NCI-H1436 treated with DMSO at 0.1 percent for 48 hours (cell line): ENCODE measurements at places on chromosomes 7 and 10.

DNA sequence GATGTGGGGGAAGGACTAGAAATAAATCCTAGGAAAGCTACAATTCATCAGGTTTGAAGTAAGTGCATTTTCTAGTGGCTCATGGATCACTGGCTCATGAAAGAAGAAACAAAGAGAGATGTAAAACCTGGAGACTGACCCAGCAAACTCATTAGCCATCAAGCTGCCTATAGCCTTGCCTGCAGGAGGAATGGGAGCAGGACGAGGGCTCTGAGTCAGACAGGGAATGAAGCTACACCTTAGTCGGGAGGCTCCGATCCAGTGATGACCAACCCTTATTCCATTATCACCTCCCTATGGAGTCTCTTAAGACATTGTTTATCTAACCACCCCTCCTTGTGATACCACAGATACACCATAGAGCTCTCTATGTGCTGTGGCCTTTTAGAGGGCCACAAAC, 112.5 kb upstream of the WDR11 start:
- no peak for DNase-seq

- DNase-seq, result peak; percentile 54
Observed at GRCh38 chr10:49538381-49539319, at the start of gene ERCC6. Gene ERCC6 (minus strand): TSS chr10:49539121.

GRCh38 chr7:30642789-30643188, 39.5 kb downstream of the CRHR2 start:
- DNase-seq, result no peak

DNA sequence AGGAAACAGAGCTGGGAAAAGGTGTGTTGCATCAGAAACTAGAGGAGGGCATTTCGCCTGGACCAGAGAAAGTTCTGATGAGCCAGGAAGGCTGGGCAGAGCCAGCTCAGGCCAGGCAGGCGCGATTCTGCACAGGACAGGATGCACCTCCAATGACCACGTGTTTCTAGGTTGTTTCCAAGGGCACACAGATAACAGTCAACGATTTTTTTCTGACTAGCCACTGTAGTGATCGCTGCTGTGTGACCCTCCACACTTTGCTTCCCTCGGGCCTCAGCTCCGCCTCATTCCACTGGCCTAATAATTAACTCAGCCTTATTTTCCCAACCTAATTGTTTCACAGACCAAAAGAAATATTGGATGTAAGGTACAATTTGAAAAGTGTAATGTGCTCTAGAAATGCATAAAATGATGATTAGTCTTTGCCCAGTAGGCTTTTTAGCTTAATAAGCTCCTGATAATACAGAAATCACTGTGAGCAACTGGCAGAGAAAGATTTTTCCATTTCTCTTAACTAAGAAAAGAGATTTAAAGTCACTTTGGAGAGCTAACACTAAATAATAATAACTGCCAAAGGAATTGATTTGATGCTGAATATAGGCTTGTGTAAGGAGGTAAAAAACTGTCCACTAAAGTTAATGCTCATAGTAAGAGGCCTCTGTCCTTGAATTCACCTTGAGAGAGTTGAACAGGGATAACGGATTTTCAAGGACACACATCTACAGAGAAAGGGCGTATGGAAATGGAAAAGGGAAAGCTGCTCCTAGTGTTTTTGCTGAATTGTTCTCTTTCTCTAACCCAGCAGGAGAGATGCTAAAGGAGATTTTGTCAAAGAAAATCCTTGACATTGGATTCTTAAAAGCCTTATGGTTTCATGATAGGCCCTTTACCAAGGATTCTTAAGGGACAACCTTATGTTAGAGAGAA, 291.0 kb upstream of the C7orf33 start:
- DNase-seq, result no peak

DNA sequence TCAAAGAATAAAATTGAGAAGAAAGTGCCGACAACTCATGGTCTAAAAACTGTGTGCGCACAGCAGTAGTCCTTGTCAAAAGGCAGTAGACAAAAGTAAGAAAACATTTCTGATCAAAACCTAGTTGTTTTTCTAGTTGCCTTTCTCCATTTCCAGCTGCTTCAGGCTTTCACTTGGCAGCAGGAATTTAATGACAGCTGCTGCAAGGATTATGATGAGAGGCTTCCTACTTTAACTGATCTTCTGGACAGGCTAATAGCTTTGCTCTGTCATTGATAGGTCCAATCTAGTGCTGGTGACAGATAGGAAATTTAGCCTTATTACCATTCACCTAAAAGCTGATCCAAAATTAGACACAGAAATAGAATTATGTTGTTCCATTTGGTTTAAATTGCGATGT, 110.7 kb upstream of the SEMA3C start:
- DNase-seq, result no peak
